HFF-Myc (cell line): ENCODE measurements at places on chromosomes 5 and 9.

DNA sequence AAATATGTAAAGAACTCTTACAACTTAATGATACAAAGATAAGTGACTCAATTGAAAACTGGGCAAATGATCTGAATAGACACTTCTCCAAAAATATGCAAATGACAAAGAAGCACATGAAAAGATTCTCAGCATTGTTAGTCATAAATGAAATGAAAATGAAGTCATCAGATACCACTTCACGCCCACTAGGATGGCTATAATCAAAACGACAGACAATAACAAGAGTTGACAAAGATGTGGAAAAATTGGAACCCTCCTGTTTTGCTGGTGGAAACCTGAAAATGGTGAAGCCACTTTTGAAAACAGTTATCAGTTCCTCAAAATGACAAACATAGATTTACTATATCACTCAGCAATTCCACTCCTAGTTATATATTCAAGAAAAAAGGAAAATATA lies 7.9 kb upstream of the SYK start:
- DNase-seq: no peak

DNA sequence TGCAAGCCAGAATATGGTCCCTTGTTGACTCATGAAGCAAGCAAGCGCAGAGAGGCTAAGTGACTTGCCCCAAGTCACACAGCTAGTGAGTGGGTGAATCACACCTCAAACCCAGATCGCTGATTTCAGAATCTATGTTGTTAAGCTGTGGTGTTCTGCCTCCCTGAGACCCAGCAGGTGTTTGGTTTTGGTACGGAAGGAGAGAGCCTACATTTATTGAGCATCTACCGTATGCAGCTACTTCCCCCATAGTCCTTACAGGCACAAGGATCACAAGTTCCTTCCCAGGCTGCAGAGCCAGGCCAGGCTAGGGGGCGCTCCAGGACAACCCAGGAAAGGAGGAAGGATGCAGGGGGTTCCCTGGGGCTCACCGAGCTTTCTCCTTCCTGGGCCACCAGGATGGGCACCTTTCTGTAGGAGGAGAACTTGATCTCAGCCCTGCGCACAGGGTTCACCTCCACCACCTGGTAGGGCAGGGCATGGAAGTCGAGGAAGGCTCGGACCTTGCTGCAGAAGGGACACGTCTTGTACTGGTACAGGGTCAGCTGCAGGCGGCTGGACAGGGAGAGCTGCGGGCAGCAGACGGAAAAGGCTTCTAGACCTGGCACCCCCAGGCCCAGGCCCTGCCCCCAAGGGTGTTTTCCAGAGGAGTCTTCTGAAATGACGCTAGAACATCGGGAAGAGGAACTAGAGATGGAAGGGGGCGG lies 2.5 kb downstream of the PTGES2 start:
- peak; percentile 31 for DNase-seq

GRCh38 chr5:586751-587285 lies 25.3 kb upstream of the CEP72 start:
- DNase-seq: no peak

DNA sequence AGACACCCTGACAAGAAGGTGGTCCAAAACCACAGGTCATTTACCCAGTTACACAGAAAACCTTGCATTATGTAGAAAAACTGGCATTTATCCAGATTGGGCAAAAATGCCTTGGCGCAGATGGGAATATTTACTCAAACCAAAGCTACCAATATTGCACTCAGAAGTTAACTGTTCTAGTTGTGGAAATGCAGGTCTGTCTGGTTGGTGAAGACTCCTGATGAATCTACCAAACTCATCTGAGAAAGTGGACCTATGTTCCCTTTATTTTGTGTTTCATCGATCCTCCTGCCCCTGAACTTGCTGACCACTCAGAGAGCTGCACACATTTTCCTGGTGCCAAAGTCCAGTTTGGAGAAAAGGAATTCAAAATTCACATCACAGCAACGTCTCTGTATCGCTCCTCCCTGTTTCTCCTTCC lies 85.2 kb upstream of the ALDH1A1 start:
- no peak for DNase-seq

- no peak for DNase-seq
Observed at GRCh38 chr5:6140219-6140618, 238.1 kb downstream of the MED10 start.

- no peak for DNase-seq
Observed at GRCh38 chr5:40823459-40823858, 11.6 kb downstream of the RPL37 start.

GRCh38 chr5:95923918-95924544 lies 37.6 kb downstream of the ELL2 start:
- no peak for DNase-seq

- DNase-seq: no peak
Observed at GRCh38 chr5:115435065-115435777, 109.4 kb downstream of the FEM1C start.

DNA sequence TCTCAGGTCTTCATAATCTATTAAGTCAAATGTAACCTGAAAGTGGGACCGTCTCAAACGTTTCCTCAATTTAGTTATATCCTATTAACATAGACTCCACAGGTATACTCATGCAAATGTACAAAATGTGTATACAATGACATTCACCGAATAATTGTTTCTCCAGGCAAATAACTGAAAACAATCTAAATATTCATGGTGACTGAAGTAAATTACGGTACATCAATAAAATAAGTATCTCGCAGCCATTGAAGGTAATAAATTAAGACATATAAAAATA lies 482 bp downstream of the IARS1 start:
- DNase-seq: no peak

- DNase-seq: peak; percentile 73
Observed at GRCh38 chr5:67303356-67303755, 106.8 kb upstream of the CD180 start.

- no peak for DNase-seq
Observed at GRCh38 chr5:139740138-139740991, 55.2 kb upstream of the PSD2 start.

DNA sequence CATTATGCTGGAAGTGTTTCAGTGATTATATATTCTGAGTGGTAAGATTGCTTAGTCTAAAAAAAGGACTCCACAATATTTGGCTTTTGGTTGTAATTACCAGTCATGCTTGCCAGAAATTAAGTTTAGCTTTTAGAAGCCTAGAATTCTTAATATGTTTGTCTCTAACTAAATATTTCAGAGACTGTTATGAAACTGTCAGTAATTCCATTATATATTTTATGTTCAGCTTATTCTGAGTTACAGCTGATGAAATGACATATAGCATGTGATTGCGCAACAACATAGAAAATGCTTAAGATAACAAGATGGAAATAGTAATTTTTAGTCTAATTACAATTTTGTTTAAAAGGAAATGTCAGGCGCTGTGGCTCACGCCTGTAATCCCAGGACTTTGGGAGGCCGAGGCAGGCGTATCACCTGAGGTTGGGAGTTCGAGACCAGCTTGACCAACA lies 44.2 kb downstream of the KIAA1958 start:
- DNase-seq: no peak

GRCh38 chr5:38494763-38495162 lies 61.7 kb downstream of the LIFR start:
- DNase-seq: no peak

DNA sequence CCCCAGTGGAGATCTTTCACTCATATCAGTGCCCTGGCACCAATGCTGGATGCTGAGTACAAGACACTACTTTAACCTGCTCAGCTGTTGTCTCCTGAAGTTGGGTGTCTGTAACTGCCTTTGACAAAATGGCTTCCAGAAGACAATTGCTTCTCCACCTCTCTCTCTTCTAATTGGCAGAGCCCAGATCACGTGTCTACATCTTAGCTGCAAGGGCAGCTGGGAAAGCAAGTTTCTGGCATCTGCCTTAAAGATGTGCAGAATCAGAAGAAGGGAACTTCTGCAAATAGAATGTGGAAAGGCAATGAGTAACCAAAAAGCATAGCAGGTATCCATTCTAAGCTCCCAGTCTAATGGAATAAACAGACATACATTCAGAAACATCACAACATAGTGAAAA lies 81.1 kb downstream of the PDZD2 start:
- no peak for DNase-seq

DNA sequence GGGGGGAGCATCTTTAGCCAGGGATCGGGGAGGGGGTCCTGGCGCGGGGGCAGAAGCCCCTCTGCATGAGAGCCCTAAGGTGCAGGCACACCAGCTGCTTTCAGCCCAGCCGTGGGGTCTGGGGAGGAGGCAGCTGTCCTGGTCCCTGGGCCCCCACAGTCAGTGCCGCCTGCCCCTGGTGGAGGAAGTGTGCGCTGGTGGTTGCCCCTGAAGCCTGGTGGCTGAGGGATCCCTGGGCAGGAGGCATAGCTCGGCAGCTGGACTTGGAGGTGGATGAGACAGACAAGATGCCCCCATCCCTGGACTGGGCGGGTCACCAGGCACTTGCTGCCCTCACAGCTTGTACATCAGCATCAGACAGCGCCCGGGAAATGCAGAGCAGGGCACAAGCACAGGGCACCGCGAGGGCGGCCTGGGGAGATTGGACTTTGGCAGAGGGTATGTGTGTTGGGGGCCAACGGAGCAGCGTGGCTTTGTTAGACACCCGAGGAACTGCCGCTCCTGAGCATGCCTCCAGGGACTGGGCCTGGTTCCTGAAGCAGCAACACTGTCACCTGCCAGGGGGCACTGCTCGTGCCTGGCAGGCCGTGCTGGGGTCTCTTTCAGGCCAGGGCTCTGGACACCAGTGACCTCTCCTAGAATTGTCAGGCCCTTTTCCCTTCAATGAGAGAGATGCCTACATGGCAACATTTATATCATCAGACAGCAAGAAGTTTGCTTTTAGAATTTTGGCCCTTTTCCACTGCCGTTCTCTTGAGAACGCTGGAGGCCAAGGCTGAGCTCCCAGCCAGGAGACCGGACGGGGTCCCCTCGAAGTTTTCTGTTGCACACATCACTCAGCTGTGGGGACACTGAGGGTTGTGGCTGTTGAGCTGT lies 41.9 kb upstream of the CTSL start:
- DNase-seq: no peak

- DNase-seq: no peak
Observed at GRCh38 chr5:79983618-79984017, 7.4 kb downstream of the MTX3 start.

GRCh38 chr9:91775011-91775707 lies 174.9 kb downstream of the ROR2 start:
- DNase-seq: no peak

DNA sequence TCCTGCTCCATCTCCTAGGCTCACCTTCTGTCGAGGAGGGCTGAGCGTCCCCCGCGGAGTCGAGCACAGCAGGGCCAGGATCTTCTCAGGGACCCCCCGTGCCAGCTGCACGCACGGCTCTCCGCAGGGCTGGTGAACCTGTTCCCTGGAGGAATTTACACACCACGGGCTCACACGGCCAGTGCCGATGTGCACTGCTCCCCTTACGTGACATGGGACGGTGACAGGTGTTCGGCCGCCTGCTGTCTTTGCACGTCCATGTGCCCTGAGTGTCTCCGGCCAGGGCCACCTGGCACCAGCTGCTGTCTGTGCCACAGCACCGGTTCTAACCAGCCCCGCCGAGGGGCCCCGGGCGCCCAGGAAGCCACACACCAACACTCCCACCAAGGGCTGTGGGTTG lies 8.7 kb upstream of the AGPAT2 start:
- no peak for DNase-seq

DNA sequence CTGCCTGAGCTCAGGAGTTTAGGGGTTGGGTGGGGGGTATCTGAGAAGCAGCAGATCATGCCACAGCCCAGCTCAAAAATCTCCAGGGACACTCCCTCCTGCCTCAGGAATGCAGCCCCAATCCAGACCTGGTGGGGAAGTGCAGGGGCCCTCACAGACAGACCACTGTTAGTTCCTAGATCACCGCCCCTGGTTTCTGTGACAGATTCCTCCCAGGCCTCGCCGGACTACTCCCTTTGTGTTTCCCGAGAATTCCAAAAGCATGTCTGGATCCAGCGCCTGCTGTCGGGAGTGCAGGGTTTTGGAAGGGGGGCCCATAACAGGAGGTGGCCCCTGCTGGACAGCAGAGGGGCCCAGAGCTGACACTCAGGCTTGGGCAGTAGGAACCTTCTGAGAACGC lies 74.5 kb downstream of the CTSL start:
- DNase-seq: no peak

GRCh38 chr9:91820949-91821880 lies 128.8 kb downstream of the ROR2 start:
- no peak for DNase-seq

GRCh38 chr9:136245219-136246150 lies at the start of gene QSOX2:
QSOX2 (minus strand) TSS chr9:136245812; CDS start chr9:136245803, 9 bp downstream.
- no peak for DNase-seq

DNA sequence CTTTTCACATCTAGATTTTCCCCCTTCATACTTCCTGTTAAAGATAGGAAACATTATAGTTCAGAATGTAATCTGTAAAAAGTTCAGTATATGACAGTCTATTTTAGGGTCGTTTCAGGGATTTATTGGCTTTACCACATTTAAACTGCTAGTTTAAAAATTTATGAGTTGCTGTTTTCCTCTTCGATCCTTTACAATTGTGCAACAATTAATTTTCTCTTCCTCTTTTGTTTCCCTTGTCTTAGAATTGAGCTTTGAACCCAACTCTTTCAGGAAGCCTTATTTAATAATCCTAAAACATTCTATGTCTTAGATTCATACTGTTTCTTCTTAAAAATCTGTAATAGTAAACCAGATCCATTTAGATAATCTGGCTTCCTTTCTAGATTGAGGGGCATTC lies 16.4 kb downstream of the ZSWIM6 start:
- DNase-seq: no peak

DNA sequence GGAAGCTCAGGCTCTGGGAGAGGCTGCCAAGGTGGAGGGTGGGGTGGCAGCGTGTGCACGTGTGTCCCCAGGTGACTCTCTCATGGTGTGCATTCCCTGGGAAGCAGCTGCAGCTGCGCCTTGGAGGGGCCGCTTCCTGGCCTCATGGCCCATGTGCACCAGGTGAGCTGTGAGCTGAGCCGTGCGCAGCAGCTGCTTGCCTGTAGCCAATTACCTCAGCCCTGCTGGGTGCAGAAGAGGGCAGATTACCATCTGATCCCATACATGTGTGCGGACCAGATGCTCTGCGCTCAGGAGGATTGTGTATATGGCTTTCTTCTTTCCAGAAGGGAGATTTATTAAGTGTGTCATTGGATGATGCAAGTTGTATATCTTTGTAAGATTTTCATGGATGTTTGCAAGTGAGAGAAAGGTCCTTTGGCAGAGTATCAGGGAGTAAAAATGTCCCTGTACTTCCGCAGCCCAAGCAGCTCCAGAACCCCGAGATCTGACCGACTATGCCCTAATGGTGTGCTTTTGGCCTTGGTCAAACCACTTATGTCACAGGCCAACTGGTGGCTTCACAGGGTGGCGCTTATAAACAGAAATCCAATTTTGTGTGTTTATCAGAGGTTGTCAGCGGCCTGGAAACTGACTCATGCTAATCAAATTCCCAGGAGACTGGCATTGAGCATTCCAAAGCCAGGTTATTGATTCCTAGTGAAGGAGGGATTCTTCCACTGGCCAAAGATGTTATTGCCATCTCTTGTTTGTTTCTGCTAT lies 229.3 kb downstream of the GOLPH3 start:
- peak; percentile 74 for DNase-seq

DNA sequence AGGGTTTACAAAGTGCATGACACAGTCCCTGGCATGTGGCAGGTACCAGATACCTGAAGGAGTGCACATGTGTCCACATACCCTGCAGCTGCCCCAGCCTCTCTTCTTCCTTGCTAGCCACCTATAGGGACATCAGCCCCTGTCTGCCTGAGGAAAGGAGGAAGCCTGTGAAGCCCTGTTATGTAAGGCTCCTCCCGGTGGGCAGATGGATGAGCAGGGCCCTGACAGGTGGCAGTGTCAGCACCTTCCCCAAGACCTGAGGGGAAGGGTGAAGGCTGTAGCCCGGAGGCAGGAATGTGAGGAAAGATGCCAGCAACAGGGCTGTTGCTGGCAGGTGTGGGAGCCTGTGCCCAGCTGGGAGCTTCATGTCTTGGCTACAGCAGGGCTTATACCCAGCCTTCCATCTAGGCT lies 21.7 kb downstream of the TCF7 start:
- DNase-seq: no peak
